H1 (cell line): ENCODE measurements at places on chromosomes 12 and 14. TPM values are rescaled to one million over a fixed set of nuclear protein-coding genes. Genes with fewer than 3 reads are reported as not detected.

Gene GPD1
- 0.74 and 1.2 TPM in 2 replicates for total RNA-seq

DNA sequence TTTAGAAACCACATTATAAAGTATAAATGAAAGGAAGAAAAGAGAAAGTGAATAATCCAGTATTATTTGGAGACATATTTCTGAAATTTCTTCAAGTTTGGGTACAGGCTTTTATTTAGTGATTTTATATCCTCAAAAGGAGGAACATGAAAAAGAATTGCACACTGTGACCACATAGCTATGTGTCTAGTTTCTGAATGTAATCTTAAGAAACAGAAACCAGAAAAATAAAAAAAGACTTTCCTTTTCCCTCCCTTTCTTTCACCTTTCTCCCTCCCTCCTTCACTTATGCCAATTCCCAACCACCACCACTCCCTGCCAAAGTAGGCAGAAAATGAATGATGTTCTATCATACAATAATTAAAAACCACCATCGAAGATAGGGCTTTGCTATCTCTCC lies 189.6 kb downstream of the PRKD1 start:
- H3K36me3 ChIP-seq, result no peaks in the 10 kb centered on the region
- peaks cover 13% of the 10 kb centered on the region; the same call in 1 of the 2 replicates for H3K4me1 ChIP-seq
- H3K27me3 ChIP-seq, result no peaks in the 10 kb centered on the region
- H3K27ac ChIP-seq, result no peak overlapping the region
- DNase-seq, result no peak

DNA sequence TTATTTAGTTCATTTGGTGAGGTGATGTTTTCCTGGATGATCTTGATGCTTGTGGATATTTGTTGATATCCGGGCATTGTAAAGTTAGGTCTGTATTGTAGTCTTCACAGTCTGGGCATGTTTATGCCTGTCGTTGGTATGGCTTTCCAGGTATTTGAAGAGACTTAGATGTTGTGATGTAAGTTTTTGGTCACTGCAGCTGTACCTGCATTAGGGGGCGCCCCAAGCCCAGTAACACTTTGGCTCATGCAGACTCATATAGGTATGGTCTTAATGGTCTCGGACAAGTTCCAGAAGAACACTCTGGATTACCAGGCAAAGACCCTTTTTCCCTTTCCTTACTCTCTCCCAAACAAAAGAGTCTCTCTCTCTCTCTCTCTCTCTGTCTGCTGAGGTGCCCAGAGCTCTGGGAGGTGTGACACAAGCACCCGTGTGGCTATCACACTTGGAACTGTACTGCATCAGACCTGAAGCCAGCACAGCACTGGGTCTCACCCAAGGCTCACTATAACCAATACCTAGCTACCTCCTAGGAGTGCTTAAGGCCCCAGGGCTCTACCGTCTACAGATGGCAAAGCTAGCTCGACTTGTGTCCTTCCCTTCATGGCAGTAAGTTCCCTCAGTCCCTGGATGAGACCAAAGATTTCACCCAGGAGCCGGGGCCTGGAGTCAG lies 425.8 kb upstream of the ATXN7L3B start:
- no peak overlapping the region for H3K27ac ChIP-seq
- H3K36me3 ChIP-seq, result no peaks in the 10 kb centered on the region
- peak; percentile 66 for DNase-seq
- H3K4me1 ChIP-seq, result no peaks in the 10 kb centered on the region
- H3K4me3 ChIP-seq, result no peak overlapping the region

GRCh38 chr14:22814941-22815713 lies at the start of gene SLC7A7:
Gene SLC7A7, minus strand, starts transcription at chr14:22815435. Its CDS starts 2,037 bp downstream, at chr14:22813398.
- peaks cover 29% of the 10 kb centered on the region for H3K4me1 ChIP-seq
- DNase-seq, result no peak
- H3K27me3 ChIP-seq, result no peaks in the 10 kb centered on the region
- H3K27ac ChIP-seq, result 0 out of 2 replicates have a peak within 1 kb of the TSS, but pooled peaks have one; percentile 11
- H3K4me3 ChIP-seq, result no peak within 1 kb of the TSS

- DNase-seq, result no peak
- no peaks in the 10 kb centered on the region; the same call in 1 of the 2 replicates for H3K4me1 ChIP-seq
- no peak overlapping the region for H3K27ac ChIP-seq
- no peaks in the 10 kb centered on the region for H3K36me3 ChIP-seq
- H3K4me3 ChIP-seq, result no peak overlapping the region
Measured at GRCh38 chr12:45336331-45336730, 120.4 kb downstream of the ANO6 start.

DNA sequence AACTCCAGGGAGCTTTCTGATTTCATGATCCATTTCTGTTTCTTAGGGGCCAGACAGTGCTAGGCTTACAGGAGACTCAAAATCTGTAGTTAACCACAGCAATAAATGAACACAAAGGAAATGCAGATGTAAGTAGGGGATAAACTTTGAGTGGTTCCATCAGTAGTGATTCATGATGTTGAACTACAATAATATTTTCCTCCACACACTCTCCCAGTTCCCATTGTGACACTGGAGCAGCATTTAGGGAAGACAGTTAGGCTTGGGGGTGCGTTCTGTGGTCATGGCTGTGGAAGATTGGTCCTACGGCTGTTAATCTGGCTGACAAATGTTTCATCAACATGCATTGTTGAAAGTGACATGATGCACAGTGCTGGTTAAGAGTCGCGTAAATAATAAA lies 66.9 kb downstream of the HMGA2 start:
- H3K27me3 ChIP-seq, result no peaks in the 10 kb centered on the region
- DNase-seq, result no peak
- no peaks in the 10 kb centered on the region; the same call in none of the 2 replicates for H3K4me1 ChIP-seq

- no peaks in the 10 kb centered on the region for H3K36me3 ChIP-seq
- DNase-seq, result no peak
- H3K27me3 ChIP-seq, result no peaks in the 10 kb centered on the region
- no peaks in the 10 kb centered on the region for H3K4me1 ChIP-seq
- no peak overlapping the region for H3K27ac ChIP-seq
- H3K4me3 ChIP-seq, result no peak overlapping the region
Measured at GRCh38 chr12:97977870-97978405, 515.3 kb downstream of the RMST start.

- H3K36me3 ChIP-seq, result no peaks in the 10 kb centered on the region
- no peaks in the 10 kb centered on the region for H3K4me1 ChIP-seq
- no peak overlapping the region for H3K4me3 ChIP-seq
- H3K27ac ChIP-seq, result no peak overlapping the region
- DNase-seq, result no peak
Measured at GRCh38 chr14:100873096-100873482, 30.4 kb downstream of the RTL1 start.

DNA sequence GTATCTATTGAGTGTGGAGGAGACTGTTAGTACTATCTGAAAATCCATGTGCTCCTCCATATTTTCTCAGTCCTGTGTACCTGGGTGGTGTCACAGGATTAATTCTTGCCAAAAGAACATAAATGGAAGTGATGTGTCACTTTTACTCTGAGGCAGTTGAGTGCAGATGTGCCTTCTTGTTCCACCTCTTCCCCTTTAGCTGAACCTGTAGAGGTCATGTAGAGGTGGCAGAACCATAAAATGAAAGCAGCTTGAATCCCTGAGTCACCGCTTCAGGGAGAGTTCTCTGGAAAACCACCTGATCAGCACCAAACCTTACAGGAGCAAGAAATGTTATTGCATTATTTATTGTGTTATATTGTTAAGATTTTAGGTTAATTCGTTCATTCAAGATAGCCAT lies 14.7 kb upstream of the SLC25A3 start:
- no peaks in the 10 kb centered on the region for H3K36me3 ChIP-seq
- no peak overlapping the region for H3K4me3 ChIP-seq
- no peak overlapping the region for H3K27ac ChIP-seq

DNA sequence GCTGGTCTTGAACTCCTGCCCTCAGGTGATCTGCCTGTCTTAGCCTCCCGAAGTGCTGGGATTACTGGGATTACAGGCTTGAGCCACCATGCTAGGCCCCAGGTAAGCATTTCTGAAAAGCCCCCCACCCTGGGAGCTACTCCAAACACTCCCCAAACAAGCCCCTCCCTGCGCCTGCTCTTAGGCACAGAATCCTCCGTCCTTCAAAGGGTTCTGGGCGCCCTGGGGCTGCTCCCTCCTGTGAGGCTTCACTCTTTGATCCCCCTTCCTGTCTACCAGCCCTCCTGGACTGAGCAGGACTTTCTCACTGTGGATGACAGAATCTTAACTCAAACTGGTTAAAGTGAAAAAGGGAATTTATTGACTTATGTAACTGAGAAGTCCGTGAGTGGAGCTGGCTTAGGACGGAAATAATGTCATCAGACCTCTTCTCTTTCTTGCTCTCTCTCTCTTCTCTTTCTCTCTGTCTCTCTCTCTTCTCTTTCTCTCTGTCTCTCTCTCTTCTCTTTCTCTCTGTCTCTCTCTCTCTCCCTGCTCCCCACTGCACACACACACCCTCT lies 66.9 kb upstream of the CLMN start:
- no peaks in the 10 kb centered on the region for H3K4me1 ChIP-seq
- no peak for DNase-seq
- H3K36me3 ChIP-seq, result no peaks in the 10 kb centered on the region
- H3K27me3 ChIP-seq, result no peaks in the 10 kb centered on the region
- no peak overlapping the region for H3K27ac ChIP-seq

Gene PRR4
- total RNA-seq, result 2.0 TPM in 1 of 2 replicates, not detected in the other

Gene BATF
- total RNA-seq, result not detected in 2 replicates

Gene TMEM52B
- total RNA-seq, result not detected in 2 replicates

DNA sequence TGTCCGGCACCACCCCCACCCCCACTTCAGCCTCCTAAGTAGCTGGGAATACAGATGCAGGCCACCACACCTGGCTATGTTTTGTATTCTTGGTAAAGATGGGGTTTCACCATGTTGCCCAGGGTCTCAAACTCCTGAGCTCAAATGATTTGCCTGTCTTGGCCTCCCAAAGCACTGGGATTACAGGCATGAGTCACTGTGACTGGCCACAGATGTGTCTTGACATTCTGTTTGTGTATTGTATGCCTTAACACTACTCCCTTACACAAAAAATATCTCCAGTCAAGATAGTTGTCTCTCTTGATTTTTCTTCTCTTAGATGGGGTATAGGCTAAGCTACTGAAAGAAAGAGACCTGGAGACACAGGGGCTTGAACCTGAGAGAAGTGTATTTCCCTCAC lies 17.6 kb downstream of the CLEC14A start:
- no peaks in the 10 kb centered on the region for H3K4me1 ChIP-seq
- H3K27me3 ChIP-seq, result peaks cover 4% of the 10 kb centered on the region
- no peak overlapping the region for H3K27ac ChIP-seq
- H3K4me3 ChIP-seq, result no peak overlapping the region

DNA sequence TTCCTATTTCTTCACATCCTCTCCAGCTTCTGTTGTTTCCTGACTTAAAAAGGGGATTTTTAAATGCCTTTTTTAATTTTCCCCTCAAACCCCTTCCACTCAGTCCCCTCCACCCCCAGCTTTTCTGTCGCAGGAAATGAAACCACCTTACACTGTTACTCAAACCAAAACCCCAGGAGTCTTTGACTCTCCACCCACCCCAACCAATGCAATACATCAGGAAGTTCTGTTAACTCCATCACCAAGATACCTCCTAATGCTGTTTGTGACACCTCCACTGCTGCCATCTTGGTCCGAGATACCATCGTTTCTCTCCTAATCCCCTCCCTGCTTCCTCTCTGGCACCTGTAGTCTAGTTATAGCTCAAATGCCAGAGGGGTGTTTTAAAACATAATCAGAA lies 25.4 kb upstream of the CPM start:
- H3K36me3 ChIP-seq, result no peaks in the 10 kb centered on the region
- H3K27me3 ChIP-seq, result no peaks in the 10 kb centered on the region
- H3K4me1 ChIP-seq, result no peaks in the 10 kb centered on the region

GRCh38 chr12:3533703-3534386 lies 42.8 kb downstream of the PRMT8 start:
- H3K36me3 ChIP-seq, result no peaks in the 10 kb centered on the region
- H3K27ac ChIP-seq, result no peak overlapping the region
- H3K4me1 ChIP-seq, result peaks cover 3% of the 10 kb centered on the region; the same call in 1 of the 2 replicates
- no peaks in the 10 kb centered on the region for H3K27me3 ChIP-seq
- no peak for DNase-seq

Gene TPPP2
- total RNA-seq, result 0.34 TPM in 1 of 2 replicates, not detected in the other

DNA sequence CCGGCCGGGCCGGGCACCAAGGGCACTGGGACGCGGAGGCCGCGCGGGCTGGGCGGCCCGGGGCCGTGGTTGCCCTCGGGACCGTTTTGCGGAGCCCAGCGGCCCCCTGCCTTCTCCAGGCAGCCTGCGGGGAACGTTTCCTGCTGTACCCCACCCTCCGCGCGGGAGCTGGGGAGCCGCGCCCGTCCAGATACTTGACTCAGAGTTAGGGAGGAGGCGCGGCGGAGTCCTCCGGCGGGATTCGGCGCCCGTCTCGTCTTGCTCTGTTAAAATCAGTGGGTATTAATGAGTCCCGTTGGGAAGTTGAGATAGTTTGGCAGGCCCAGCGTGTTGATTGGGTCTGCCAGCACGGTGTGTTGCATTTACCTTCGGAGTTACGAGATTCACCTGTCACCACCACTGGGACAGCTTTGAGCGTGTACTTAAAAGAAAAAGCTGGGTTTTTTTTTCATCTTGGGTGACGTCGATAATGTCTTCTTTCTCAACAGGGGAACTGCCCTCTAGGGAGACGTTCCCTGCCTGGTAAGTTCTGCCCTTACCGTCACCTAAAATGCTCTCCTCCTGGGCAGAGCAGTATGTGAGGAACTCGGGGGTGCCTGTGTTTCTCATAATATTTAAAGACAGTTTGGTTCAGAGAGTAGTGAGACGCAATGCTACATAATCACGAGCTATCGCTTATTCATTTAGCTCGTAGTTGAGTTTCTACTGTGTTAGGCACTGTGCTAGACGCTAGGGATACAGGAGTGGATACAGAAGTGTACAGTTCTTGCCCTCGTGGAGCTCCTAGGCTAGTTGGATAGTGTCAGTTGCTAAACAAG lies 596 bp downstream of the DLST start:
- no peak for DNase-seq
- peaks cover 28% of the 10 kb centered on the region for H3K4me1 ChIP-seq
- peak overlapping the region; percentile 79; the same call in 1 of the 2 replicates for H3K27ac ChIP-seq
- peaks cover 4% of the 10 kb centered on the region for H3K36me3 ChIP-seq
- no peaks in the 10 kb centered on the region for H3K27me3 ChIP-seq

DNA sequence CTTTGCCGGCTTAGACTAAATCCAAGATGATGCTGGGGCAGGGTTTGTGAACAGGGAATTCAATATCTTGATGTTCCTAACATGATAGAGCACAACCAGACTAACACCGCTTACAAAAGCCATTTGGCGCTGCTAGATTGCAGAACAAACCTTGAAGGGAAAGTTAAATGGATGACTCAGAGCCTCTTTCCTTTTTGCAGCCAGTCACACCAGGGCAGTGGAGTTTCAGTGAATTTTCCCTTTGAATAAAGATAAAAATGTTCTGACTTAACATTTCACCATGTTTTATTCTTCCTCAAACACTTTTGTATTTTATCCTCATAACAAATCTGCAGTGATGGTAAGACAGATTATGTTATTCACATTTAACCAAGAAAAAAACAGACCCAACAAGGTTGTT lies 47.3 kb downstream of the PDE6H start:
- no peaks in the 10 kb centered on the region for H3K36me3 ChIP-seq
- H3K4me3 ChIP-seq, result no peak overlapping the region
- H3K27me3 ChIP-seq, result no peaks in the 10 kb centered on the region
- H3K27ac ChIP-seq, result no peak overlapping the region
- no peaks in the 10 kb centered on the region for H3K4me1 ChIP-seq

GRCh38 chr12:102481705-102482425 lies 1.5 kb upstream of the IGF1 start:
- no peaks in the 10 kb centered on the region for H3K27me3 ChIP-seq
- H3K36me3 ChIP-seq, result no peaks in the 10 kb centered on the region
- DNase-seq, result no peak
- H3K27ac ChIP-seq, result no peak overlapping the region

Gene TGM1
- 2.0 and 2.2 TPM in 2 replicates for total RNA-seq
